ENCODE measurements at places on chromosomes 12 and 14.

GRCh38 chr12:89051065-89051677 lies 301.1 kb downstream of the DUSP6 start:
- no peak for DNase-seq

DNA sequence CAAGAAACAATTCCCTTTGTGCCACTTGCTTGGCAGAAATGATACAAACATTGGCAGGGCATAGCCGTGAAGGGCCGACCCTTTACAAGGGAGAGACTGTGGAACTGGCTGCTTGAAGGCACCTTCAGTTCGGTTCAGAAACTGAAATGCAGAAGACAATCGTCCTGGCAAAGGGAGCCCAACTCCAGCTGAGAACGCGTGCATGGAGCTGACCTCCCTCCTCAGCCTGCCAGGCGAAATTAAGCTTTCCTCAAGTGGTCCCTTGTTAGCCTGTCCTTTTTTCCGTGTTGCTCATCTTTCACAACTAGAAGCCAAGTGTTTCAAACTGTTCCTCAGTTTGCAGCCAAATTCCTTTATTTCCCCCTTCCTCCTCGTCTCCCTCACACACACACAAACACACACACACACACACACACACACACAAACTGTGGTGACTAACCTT lies 8.1 kb downstream of the LGR5 start:
- no peak for DNase-seq

DNA sequence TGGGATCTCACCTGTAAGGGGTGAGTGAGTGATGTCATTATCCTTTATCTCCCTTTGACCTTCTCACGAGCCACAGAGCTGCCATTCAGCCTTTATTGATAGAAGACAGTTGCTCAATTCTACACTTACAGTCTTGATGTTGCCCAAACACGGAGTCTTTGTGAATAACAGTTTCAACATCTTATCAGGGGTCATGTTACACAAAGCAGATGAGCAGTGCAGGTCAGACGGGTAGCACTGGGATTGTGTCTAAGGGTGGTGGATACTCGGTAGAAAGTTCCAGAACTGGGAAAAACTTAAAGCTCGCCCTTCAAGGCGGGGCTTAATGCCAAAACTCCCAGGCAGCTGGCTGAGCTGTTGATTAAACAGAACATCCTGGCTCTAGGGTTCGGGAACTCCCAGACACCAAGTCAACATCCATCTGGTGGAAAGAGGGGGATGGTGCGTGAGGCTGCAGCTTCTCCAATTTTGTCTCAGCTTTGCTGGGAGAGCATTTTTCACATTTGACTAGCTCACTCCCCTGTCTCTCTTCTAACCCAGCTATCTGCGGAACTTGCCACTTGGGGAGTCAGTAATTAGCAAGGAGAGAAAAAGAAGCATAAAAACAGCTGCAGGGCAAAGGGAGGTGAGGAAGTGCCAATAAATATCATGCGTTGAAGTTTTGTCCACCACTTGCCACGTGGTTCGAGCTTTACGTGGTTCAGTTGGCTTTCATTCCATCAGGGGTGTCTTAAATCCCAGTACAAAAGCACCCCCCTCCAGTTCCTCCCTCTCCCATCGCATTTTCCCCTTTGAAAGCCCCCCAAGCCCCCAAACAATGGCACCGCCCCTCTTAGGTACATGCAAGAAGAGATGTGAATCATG lies 31.0 kb downstream of the FOXN4 start:
- no peak for DNase-seq

- no peak for DNase-seq
These were observed 27.6 kb downstream of the TDP1 start for GRCh38 chr14:89983375-89983774.

- DNase-seq, result no peak
These were observed 100.7 kb downstream of the DUSP16 start for GRCh38 chr12:12461923-12462315.

- DNase-seq, result no peak
These were observed 40.7 kb downstream of the PLCZ1 start for GRCh38 chr12:18696971-18697602.

GRCh38 chr12:9051158-9051550 lies 61.8 kb downstream of the KLRG1 start:
- no peak for DNase-seq

- no peak for DNase-seq
These were observed 42.4 kb downstream of the ITPK1 start for GRCh38 chr14:93073358-93073707.

GRCh38 chr14:46058964-46059563 lies 592.5 kb downstream of the RPL10L start:
- no peak for DNase-seq

GRCh38 chr14:70640938-70641547 lies 673 bp upstream of the TTC9 start:
- DNase-seq, result no peak

DNA sequence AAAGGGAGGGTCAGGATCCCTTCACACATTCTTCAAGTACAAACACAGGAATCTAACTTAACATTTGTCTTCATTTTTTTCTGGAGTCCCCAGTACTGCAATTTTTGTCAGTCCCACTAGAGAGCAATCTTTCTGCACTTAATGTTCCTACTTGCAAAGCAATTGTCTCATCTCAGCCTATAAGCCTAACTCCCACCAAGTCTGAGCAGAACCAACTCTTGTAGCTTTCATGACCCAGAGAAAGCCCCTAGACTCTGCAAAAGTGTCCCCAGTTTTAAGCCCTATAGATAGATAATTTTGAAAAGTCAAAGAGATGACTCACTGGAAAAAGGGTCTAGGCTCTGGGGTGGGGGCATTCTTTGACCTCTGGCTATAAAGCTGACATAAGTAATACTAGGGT lies 1.8 kb upstream of the ZBTB39 start:
- no peak for DNase-seq

GRCh38 chr14:64209444-64210131 lies 84.6 kb downstream of the ESR2 start:
- no peak for DNase-seq

Measured in cortex of kidney (tissue), 1 donor.